GM13977 (cell line): ENCODE measurements at places on chromosomes 1 and 21.

DNA sequence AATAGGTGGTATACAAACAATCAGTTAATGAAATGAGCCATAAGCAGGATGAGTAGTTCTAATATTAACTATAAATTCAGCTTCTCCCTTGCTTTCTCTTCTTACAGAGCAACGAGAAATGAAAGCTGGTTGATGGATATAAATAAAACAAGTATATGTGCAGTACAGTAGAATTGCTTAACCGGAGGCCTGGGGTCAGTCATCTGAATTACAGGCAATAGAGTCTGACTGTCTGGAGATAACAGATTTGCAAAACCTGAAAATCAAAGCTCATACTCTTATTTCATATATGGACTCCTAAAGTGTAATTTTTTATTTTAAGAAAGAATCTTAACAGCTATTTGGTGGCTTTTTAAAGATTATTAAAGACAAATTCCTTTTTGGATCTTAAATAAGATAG, 43.1 kb upstream of the SGIP1 start:
- no peak for DNase-seq

GRCh38 chr1:211606332-211606913, 27.5 kb upstream of the SLC30A1 start:
- no peak for DNase-seq

- no peak for DNase-seq
These were observed 461.2 kb upstream of the RUNX1 start for GRCh38 chr21:35510294-35510693.

GRCh38 chr1:67053535-67053784, 488 bp downstream of the SLC35D1 start:
- no peak for DNase-seq

- no peak for DNase-seq
These were observed 91.9 kb downstream of the GTF2B start for GRCh38 chr1:88799491-88799890.

DNA sequence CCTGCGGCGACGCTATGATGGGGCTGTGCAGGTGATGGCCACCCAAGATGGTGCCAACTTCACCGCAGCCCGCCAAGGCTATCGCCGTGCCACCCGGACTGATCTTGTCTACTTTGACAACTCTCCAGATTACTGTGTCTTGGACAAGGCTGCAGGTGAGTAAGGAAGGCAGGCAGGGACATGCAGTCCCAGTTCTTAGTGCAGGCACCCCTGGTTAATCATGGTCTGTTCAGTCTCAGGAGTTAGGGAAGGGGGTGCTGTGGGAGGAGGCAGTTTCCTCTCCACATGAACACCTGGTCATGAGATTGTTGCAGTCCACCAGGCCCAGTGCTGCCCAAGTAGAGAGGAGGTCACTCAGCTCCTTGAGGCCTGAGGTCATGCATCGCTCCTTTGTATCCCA, 8.5 kb downstream of the WNT2B start:
- DNase-seq: no peak

- DNase-seq: no peak
These were observed 91.7 kb upstream of the DSCAM start for GRCh38 chr21:40938611-40939010.

DNA sequence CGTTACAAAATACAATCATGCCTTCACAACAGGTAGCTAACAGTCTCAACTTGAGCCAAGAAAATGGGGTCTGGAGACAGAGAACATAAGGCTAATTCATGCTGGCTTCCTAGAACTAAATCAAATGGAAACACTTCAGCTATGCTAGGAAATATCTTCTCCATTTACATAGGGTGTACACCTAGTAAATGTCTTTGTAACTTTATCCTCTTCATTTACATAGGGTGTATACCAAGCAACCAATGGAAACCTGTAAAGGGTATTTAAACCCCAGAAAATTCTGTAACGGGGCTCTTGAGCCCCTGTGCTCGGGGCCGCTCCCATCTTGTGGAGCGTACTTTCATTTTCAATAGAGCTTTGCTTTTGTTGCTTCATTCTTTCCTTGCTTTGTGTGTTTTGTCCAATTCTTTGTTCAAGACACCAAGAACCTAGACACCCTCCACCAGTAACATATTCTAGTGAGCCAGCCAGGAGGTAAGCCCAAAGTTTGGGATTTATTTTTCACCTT, 19.5 kb upstream of the CYP4X1 start:
- DNase-seq: no peak

DNA sequence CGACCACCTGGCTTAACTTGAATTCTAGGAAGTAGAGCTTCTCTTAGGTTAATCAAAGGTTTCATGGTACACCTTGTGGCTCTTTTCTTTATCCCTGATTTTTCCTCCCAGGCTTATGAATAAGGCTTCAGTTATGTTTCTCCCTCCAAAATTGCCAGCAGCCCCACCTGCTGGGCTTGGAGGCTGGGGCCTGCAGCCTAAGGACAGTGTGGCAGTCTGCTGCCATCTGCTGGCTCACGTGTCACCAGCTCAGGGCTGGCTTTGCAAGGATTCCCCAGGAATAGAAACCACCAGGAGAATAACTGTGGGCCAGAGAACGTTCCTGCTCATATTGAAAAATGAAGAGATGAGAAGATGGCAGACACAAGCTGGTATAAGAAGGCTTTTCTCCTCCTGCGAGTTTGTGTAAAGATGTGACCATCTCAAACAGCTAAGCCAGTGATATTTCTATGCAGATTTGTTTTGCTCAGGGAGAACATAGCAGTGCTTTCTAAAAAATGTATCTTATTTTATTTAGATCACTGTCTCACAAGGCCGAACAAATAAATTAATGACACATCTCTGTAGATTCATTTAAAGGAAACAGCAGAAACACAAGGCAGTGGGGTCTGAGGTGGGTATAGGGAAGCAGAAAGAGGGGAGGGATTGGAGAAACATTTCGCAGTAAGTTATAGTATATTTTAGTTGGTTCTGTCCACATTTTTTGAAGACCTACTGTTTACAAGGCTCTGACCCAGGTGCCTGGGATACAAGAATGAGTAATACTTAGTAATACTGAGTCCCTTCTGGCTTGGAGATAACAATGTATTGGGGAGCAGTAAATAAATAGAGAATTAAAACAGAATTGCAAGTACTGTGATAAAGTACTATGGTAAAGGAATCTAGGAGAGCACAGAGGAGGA, 291.1 kb upstream of the SGIP1 start:
- peak; percentile 41 for DNase-seq

DNA sequence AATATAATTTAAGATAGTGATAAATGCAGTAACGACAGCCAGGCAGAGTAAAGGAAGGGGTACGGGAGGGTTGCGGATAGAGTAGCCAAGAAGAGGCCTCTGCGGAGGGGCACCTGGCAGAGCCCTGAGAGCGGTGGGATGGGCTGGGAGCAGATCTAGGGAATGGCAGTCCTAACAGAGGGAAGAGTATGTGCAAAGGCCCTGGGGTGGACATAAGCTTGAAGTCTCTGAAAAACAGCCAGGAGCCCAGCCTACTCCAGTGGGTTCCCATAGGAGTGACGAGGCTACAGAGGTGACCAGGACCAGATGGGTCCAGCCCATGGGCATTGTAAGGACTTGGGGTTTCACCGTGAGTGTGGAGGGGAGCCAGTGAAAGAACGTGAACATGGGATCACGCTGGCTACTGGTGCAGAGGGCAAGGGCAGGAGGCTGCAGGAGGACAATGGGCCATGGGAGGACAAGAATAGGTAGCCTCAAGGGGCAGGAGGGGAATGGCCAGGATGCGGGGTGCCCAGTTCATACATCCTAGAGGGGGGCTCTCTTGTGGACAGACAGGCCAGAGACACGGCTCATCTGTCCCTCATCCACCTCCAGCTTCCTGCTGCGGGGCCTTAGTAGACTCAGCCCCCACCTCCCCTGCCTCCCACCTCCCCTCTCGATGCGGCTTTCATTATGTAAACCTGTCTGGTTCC, 185.7 kb upstream of the VAMP3 start:
- no peak for DNase-seq

- DNase-seq: no peak
These were observed 4.4 kb upstream of the TTC34 start for GRCh38 chr1:2805801-2806430.

GRCh38 chr1:245871915-245872314, 635.2 kb downstream of the SMYD3 start:
- DNase-seq: no peak

DNA sequence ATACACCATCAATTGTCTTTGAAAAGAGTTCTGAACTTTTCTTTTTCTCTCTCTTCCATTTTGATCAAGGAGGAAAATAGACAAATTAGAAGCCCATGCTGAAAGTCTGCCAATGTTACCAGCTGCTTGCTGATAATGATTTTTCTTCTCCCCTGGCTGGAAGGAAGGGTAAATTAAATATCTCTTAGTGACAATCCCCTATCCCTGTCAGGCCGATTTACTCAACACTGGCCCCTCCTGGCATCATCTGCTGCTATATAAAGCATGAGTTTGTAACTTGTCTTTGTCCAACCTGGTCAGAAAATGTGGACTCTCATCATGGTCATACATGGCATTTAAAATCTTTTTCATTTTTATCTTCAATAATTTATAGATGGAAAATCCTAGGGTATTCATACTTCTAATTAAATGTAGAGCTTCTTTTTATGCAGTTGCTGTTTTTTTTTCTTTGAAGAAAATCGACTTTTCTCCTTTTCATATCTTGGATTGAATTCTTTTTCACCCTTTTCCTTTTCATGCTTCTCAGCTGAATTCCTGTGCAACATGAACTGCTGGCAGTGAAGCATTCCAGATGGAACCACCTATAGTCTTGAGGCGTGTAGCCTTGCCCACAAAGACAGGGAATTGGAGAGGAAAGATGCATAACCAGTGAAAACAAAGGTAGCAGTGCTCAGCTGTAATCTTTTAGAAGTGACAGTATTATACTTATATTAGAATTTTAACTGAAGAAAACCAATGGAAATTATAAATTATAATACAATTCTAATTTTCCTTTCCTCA, 214.7 kb upstream of the PTGFR start:
- DNase-seq: no peak

GRCh38 chr1:71853360-71853759, 429.0 kb downstream of the NEGR1 start:
- DNase-seq: no peak

GRCh38 chr1:231616667-231617066, 9.9 kb upstream of the DISC1 start:
- no peak for DNase-seq

GRCh38 chr1:119160409-119160808, 20.0 kb upstream of the WARS2 start:
- no peak for DNase-seq

DNA sequence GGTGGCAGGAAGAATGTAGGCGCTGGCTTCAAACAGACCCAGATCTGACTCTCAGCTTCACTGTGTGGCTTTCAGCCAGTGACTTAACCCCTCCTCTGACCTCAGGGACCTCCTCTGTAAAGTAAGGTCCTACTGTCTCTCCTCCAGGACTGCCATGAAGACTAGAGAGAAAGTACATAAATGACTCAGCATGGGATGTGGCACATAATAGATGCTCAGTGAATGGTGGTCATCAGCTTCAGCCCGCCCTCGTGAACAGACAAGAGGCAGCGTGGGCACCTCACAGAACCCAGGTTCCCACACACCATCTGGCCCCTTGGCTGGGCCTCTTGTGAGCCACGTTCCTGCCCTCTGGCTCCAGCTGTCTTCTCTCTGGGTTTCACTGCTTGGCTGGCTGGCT, 126.0 kb downstream of the SYF2 start:
- DNase-seq: no peak

- no peak for DNase-seq
These were observed 7.4 kb upstream of the SVBP start for GRCh38 chr1:42824481-42825035.

DNA sequence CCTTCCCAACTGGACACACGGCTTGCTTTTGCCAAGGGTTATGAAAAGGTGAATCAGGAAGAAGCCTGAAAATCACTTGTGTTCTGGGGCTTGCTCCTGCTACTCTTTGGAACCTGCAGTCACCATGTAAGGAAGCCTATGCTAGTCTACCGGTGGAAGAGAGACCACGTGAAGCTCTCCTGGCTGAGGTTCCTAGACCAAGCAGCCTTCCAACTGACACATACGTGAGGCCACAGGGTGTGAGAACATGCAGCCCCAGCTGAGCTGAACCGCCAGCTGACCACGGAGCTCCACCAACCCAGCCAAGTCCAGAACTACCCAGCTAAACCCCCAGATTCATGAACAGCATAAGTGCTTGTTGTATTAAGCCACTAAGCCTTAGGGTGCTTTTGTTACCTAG, 72.8 kb upstream of the KRTAP19-8 start:
- DNase-seq: no peak

- no peak for DNase-seq
These were observed 4.9 kb upstream of the PODN start for GRCh38 chr1:53057127-53057526.

DNA sequence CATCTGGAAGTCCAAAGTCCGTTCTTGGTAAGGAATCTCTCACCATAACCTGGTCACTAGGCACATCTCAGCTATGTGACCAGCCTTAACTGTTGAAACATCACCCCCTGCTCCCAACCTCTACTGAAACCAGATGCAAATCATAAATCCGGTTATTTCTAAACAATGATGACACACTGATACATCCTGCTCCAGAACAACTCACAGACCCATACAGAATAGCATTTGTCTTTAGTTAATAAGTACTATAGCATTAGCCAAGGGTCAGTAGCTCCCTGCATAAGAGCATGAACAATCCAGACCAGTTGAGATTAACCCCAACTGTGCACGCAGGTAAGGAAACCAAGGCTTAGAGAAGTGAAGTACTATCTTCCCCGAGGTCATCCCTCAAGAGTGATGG, 38.0 kb upstream of the KCTD3 start:
- DNase-seq: no peak

DNA sequence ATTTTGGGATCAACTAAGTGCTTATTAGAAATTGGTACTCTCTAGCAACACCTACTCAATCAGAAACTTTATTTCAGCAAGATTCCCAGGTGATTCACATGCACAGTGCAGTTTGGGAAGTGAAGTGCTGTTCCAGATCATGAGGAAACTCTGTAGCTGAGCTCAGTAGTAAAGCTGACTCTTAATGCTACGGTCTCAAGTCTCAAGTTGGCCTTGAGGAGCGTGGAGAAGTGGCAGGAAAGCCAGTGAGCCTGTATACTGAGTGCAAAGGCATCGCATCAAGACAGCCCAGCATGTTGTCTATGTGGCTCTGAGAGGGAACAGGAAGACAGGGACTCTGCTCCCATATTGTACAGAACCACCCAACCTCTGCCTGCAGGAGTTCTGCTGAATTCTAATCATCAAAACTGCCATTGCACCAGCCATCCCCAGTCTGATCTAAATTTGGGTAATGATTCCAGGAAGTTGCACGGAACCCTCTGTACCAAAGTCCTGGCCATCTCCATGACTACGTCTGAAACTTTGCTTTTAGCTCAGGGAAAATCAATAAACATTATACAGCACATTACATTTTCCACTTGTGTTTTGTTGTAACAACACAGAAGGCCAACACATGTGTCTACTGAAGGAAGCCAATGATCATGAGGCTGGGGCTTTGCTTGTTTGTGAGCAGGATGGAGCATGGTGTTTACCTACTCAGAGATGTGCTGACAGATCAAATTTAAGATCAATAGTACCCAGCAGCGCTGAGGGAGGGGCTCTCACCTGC, 105.1 kb upstream of the TLR5 start:
- DNase-seq: no peak

DNA sequence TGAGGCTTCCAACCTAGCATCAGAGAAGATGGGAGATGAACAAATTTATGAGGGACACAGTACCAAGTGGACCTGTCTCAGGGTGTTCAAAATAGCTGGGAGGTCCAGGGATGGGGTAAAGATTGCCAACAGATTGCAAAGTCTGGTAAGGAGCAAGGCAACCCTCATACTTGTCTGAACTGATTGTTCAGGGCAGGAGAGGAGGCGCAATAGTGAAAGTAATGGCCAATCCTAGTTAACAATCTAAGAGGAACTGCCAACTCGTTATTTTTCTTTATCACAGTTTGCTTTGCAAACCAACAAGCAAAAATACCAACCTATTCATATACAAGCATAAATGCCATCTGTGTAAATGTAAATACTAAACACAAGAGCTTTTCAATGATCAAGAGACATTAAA, 78.4 kb upstream of the S1PR1 start:
- DNase-seq: no peak
